ENCODE measurements at places on chromosomes 2 and 18.
A peak's percentile ranks its signal among the peaks of the same experiment; 100 is the strongest.

DNA sequence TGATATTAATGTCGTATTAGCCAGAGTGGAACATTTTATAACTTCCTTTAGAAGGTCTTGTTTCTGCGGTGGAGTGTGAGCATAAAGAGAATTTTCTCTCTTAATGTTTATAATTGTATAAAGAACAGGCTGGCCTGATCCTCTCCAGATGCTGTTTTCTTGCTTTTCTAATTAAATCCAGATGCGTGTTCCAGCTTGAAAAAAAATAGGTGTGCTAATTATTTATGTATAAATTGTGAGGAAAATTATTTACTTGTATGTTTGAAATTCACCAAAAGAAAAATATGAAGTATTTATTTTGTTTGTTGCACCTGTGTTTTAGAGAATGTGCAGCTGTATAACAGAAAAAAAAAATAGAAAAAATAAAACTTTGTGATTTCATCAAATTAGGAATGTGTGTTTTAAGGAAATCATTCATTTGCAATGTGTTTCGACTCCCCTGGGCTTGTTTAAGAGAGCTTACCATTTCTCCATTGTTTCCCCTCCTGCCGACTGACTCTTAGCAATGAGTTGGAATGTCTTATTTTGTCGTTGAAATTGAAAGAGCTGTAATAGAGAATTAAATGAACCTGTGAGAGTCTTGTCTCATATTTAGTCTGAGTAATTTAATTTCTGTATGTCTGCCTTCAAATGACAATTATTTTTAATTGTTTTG, 220.1 kb upstream of the NXPH2 start:
- no peak for DNase-seq

DNA sequence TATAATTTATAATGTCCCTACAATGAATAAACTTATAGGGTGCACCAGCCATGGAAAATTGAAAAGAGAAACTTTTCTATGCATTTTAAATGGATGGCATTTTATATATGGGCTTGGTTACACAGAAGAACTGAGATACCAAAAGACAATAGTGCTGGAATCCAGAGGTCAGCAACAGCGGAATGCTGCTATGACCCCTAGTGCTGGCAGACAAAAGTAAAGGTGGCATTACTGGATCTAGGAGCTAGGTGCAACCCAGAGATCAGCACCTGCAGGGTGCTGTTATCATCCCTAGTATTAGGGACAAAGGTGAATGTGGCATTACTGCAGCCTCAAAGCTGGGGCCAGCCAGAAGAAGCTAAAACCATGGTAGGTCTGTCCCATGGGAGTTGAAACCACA, 392.7 kb upstream of the ST6GAL2 start:
- no peak for DNase-seq

- DNase-seq = no peak
These were observed 705.9 kb upstream of the ZNF804A start for GRCh38 chr2:183892315-183892941.

DNA sequence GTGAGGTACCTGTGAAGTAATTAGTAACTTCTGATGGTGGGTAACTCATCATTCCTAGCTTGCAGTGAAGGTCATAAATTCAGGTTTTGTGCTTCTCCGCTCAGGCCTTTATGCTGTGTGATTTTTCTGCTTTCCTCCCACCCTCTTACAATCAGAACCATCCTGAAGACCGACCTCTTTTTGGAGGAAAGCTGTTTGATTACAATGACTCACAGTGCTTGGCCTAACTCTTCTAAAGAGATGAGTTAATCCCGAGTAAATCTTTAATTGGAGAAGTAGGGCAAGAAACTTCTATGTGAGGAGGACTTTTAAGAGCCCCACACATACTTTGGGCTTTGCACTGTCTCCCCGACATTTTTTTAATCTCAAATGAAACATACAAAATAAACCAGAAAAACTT, 53.1 kb downstream of the TTC27 start:
- no peak for DNase-seq

DNA sequence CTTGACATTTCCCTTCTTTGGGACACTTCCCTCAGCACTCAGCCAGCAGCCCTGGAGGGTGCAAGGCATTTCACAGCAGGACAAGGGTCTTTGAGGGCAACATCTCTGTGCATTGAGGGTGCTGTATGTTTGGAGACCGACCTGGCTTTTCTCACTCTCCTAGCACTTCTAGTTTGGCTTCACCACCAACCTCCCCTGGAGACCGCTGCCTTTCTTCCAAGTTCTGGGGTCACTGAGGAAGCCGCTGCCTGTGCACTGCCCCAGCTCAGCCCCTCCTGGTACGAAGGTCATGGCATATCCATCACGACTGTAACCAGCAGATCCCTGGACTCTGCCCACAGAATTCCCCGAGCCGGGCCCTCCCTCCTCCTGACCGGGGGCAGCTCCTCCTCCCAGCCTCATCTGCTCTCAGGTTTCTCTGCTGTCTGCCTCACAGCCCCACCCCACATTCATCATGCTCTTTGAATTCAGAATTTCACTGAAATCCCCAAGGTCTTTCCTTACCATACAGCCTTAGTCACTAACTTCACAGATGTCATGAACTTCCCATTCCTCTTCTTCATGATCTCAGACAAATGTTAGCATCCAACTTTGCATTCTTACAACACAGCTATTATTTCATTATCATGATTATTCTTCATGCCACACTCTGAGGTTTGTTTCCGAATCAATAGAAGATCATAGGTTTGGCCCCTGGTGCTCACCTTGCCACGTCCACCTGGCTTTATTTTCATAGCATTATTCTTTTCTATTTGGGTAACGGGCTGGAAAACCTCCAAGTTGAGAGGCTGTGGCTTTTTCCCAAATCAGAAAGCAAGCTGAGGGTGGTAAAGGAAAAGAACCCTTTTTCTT, 113.0 kb upstream of the COPS8 start:
- no peak for DNase-seq

GRCh38 chr18:12295389-12296086, 12.5 kb upstream of the TUBB6 start:
- no peak for DNase-seq

- DNase-seq = peak; percentile 31
These were observed 81.0 kb downstream of the SPRED2 start for GRCh38 chr2:65351234-65351947.

Data from HEK293T (cell line).